ENCODE measurements at places on chromosomes 4 and X.
A peak's percentile ranks its signal among the peaks of the same experiment; 100 is the strongest.

DNA sequence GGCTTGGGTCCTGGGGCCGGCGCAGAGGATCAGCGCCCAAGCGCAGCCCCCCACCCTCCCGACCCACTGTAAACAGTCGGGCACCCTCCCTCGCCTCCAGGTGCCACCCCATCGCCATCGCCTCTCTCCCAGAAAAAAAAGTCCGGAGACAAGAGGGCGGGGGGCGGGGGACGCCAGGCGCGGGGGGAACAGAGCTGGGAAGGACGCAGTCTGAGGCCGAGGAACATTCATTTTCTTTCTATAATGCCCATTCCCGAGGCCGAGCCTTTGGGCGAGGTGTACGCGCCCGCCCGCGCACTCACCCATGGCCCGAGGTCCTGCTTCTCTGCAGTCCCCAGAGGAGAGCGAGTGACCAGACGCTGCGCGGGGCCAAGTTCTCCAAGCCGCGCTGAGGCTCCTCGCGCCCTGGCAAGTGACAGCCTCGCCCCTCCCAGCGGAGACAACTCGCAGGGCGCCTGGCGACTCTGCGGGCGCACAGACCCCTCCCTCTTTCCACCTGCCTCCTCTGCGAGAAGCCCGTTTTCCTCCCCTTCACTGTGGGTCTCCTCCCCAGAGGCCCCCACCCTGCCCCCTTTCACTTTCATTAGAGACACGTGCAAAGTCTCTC, 63.5 kb upstream of the WDR17 start:
- no peak for DNase-seq

DNA sequence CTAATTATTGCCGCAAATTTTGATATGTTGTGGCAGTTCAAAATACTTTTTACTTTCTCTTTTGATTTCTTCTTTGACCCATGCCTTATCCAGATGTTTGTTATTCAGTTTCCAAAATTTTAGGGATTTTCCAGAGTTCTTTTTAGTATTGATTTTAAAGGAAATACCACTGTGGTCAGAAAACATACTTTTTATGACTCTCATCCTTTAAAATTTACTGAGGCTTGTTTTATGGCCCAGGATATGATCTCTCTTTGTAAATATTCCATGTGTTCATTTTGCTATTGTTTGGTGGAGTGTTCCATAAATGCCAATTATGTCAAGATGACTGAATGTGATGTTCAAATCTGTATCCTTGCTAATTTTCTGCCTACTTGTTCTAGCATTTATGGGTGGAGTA, 272.3 kb upstream of the DIPK2B start:
- DNase-seq = no peak

- no peak for DNase-seq
Observed at GRCh38 chrX:117996918-117997480, 119.6 kb downstream of the KLHL13 start.

- no peak for DNase-seq
Observed at GRCh38 chrX:48785186-48785539, 1.2 kb upstream of the GATA1 start.

DNA sequence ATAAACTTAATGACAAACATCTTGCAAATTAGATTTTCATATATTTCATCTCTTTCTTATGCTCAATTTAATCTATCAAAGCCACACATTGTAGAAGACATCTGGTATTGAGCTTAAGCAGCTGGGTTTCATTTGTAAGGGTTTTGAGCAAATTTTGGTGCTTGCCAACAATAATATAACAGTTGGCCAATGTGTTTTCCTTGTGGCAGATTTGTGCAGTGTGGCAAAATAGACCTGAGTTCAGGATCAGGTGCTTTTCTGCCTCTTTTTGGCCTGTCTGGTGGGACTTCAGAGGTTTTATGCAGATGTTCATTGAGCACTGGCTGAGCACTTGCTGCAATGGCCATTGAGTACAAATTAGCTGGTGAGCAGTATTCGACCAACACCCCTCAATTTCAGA, 301.9 kb downstream of the BMPR1B start:
- no peak for DNase-seq

DNA sequence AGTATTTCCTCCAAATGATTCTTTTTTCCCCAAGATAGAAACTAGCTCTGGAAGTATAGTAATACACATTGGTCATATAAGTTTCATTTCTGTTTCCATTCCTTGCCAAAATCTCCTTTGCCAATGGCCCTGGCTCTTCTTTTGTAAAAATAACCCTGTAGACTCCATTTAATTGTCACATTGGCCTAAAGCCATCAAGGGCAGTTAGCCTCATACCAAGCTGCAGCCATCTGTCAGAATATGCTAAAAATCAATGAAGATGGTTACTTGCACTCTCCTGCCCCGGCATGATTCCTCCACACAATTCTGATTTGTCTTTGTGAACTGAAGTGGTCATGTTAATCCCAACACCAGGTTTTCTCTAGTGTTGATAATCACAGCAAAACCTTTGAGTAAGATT, 380.5 kb downstream of the SH2D1A start:
- no peak for DNase-seq

DNA sequence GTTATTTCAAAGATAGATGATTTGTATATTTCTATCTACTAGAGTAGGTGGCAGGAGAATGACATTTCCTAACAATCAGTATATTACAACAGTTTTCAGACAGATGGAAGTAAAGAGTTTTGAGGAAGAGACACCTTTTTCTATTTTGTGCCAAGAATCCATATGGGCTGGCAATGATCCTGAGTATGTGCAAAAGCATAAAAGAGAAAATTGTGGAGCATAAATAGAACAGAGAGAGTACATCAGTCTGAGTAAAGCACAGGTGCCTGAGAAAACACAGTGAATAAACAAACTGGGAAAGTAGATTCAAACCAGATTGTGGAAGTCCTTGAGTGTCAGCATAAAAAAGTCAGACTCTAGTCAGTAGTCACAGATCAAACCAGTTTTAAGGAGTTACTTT, 96.8 kb upstream of the WDR44 start:
- DNase-seq = no peak

DNA sequence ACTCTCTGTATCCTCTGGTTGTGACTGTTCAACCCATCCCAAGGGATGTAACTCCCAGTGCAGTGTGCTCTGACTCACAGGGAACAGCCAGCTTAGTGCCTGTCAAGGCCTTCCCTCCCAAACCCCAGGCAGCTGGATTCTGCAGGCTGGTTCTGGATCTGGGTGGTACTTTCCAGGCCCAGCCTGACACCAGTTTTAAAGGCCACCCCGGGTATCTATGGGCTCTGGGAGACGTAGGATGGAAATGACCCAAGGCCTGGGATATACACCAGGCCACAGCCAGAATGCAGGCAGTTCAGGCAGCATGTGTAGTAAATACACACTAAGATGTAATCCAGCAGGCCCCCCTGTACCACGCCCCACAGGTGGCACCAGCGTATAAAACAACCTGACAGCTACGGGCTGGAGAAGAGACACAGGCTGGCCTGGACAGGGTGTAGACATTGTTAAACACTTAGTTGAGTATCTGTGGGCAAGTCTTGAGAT, 64.2 kb downstream of the SPINK2 start:
- DNase-seq = peak; percentile 37

DNA sequence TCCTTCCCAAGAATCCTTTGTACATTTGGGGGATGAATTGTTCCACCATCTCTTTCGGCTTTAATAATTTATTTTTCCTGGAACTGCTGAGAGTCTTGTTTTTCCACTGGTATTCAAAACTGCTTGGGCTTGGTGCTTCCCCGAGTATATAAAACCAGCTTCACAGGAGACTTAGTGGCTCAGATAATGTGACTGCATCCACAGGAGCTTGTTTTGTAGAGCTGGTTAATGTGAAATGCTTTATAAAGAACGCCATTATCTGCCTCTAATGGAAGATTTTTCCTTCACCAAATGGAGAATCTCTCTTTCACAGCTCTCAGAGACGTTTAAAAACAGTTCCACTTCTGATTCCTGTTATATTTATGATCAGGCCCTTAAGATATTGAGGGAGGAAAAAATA, 935.5 kb downstream of the RAB28 start:
- DNase-seq = no peak

DNA sequence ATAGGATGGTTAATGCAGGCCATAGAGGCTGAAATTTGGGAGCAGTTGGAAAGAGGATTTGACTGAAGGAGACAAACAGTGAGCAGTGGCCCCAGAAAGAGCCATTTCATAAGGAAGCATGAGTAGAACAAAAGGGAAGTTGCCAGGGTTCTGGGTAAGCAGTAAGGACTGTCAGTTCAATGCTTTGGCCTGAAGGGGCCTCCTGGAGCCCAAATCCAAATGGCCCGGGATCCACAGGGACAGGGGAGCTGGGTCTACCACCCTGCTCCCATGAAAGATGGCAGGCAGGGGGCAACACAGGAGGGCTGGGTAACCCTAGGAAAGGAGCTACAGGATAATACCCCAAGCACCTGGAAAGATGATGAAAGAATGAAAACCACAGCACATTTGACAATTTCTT, 4.1 kb upstream of the INTS6L start:
- DNase-seq = no peak

GRCh38 chr4:87058356-87059073, 123.7 kb downstream of the AFF1 start:
- no peak for DNase-seq

DNA sequence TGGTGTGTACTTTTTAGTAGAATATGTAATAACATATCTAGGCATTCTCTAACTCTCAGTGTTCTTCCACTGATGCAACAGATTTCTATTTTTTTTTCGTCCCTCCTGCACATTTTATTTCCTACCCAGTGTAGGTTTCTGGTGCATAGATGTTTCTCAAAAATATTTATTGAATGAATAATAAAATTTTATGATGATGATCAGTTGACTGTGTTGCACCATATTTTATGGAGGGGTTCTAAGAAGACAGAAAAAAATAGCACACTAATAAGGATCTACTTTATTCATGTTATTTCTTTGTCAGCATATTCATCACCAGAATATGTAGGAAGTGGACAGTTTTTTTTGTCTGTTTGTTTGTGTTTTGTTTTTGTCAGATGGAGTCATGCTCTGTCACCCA, 2529.3 kb downstream of the ARAP2 start:
- no peak for DNase-seq

- DNase-seq = no peak
Observed at GRCh38 chr4:80926446-80926845, 104.1 kb upstream of the BMP3 start.

DNA sequence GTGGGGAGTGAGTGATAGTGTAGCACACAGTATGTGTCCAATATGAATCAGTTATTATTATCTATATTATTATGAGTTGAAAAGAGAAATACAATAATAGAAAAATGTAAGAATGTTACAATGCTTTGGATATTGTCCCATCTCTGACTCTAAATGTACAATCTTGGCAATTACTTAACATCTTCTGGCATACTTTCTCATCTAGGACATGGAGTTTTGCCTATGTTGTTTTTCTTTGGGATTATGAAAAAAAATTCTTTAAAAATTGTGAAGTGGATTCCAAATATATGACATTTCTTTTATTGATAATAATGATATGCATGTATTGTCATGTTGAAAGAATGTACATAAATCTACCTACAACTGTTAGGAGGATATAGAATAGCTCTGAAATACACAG, 84.1 kb downstream of the TBCK start:
- DNase-seq = no peak

GRCh38 chr4:100516225-100516624, 1.6 kb downstream of the EMCN start:
- no peak for DNase-seq

GRCh38 chr4:108427946-108428485, 192.4 kb upstream of the RPL34 start:
- no peak for DNase-seq

- no peak for DNase-seq
Observed at GRCh38 chrX:49029876-49030275, 13.3 kb downstream of the TFE3 start.

GRCh38 chrX:71671043-71671780, 3.9 kb downstream of the LOC101059915 start:
- no peak for DNase-seq

GRCh38 chr4:152708361-152708760, 28.6 kb upstream of the TMEM154 start:
- DNase-seq = no peak

DNA sequence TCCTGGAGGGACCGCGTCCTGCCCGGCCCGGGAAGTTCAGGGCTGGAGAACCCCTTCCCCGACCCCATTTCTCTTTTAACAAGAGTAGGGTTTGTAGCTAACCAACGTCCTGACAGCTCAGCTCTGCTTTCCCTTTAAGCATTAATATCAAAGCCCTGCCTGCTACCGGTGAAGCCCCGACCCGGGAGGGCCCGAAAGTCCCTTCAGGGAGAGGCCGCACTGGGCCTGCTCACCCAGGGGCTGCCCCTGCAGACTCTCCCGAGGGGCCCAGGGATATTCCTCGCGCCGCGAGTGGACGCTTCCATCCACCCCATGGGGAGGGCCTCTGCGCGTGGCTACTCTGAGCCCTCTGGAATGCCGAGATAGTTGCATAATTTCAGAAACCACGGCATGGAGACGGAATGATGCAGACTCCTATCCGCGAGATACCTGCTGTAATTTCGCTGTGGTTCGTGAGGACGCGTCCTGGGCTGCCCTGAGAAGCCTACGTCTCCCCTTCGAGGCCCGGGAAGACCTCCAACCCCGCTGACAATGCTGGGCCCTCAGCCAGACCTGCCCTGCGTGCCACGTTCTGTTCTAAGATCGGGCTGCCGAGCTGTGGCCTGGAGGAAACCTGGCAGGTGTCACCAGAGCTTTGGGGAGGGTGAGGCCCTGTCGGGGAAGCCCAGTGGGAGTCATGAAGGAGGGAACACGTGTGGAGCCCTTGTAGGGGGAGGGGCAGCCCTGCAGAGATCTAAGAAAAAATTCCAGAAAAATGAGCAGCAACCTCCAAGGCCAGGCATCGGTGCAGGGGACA, 999 bp upstream of the CTBP1 start:
- peak; percentile 66 for DNase-seq

DNA sequence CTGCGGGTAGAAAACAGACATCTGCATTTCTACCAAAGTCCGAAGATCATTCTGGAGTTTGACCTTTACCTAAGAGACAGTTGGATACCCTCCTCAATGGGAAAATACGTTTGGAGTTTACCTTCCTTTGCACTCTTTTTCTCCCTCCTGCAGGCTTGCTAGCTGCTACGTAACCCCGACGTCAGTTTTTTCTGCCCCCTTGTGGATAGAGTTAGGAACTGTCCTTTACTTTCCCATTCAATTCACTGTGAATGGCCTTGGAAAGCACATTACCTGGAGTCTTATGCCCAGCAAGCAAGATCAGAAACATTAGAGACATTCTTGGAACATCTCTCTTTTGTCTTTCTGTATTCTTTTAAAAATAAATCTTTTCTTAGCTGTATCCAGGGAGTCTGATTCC, 250.7 kb downstream of the NAP1L3 start:
- no peak for DNase-seq

DNA sequence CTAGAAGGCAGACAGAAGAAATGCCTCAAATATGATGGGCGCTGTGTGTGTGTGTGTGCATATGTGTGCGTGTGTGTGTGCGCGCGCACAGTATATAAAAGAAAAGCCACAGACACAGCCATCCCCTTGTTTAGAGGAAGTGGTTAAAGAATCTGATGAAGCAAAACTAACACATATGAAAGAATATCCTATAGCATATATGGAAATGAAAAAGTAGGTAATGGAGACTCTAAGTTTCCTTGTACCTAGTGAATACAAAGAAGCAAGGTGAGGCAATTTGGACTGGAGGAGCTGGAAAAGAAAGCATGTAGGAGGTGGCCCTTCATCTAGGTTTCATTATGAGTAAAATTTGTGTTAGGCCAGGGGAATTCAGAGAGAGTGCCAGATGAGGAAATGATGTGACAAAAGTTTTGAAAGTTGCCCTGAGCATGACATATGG, 58.6 kb upstream of the MCF2 start:
- peak; percentile 56 for DNase-seq
